ENCODE measurements at places on chromosomes 2 and 18. TPM values are rescaled to one million over a fixed set of nuclear protein-coding genes. Genes with fewer than 3 reads are reported as not detected.

- DNase-seq = no peak
These were observed 60.1 kb downstream of the LIMS1 start for GRCh38 chr2:108594132-108594981.

GRCh38 chr2:172096626-172097547 lies 5.8 kb downstream of the DLX2 start:
- DNase-seq = no peak

Gene PRSS56
- polyA plus RNA-seq = 0.15 TPM

DNA sequence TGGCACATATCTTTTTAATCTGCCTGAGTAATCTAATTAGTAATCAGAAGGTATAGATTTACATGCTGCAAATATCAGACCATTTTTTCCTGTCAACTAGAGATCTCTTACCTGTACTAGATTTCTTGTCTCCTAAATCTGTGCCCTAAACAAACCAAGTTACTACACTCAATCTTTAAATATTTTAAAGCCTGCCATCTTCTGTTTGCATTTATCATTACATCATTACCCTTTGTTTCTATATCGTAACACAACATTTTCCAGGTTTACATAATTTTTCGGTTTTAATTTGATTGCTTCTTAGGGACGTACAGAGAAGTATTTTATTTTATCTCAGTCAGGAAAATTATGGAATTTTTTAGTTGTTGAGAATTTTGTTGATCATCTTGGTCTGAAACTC lies 25.7 kb downstream of the PSMA8 start:
- DNase-seq = no peak

Gene NR4A2
- 3.0 TPM for polyA plus RNA-seq

Gene ABCG8
- 0.86 TPM for polyA plus RNA-seq
